ENCODE measurements at places on chromosomes 6 and 20. TPM values are rescaled to one million over a fixed set of nuclear protein-coding genes. Genes with fewer than 3 reads are reported as not detected.

DNA sequence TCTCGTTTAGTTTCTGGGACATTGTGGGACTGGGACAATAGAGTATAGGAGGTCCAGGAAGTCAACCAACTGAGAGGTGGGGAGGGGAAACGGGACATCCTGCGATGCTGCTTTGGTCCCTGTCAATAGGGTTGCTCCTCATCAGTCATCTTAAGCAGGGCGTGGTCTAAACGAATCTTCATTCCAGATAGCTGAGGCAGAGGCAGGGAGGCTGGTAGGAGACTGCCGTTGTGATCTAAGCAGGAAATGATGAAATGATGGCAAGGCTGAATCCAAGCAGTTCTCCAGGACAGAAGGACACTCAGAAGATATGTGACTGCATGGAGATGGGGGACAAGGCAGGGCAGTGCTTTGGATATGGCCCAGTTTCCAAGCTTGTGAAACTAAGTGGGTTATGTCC lies 953.4 kb downstream of the KIF16B start:
- H3K36me3 ChIP-seq = no peaks in the 10 kb centered on the region
- no peak overlapping the region for H3K27ac ChIP-seq
- H3K27me3 ChIP-seq = no peaks in the 10 kb centered on the region
- DNase-seq = no peak
- no peaks in the 10 kb centered on the region for H3K4me1 ChIP-seq
- H3K4me3 ChIP-seq = no peak overlapping the region

DNA sequence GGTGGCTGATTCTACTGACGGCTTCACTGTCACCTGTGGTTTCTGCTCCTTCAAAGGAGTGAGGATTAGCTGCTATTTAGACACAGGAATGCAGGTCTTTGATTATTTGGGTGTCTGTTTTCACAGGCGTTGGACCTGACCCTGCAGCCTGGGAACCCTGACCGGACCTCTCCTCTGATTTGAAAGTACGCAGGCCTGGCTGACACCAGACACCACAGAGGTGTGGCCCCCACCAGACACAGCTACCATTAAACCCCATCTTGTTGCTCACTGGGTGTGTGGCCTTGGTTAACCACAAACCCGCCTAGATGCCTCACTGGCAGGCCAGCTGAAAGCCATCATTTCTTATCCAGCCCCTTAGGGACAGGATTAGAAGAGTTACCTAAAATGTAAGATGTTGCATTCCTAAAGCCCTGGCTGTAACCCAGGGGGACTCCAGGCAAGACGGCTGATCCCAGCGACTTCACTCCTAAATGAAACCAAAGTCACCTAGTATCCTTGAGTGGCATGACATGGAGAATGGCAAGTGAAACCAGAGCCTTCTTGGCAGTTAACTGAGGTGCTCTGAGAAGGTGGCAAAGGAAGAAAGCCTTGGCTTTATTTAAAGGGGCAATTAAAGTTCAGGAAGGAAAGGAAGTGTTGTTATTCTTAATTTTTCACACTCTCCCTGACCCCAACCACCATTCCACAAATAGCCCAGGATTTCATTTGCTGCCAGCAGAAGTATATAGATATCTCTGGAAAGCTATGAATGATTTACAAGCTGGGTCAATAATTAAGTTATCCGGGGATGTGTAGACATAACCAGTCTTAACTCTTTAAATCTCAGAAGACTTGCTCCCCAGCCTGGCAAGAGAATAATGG lies 169.9 kb downstream of the QRSL1 start:
- no peak overlapping the region for H3K4me3 ChIP-seq
- H3K27ac ChIP-seq = no peak overlapping the region
- peaks cover 23% of the 10 kb centered on the region for H3K4me1 ChIP-seq
- no peaks in the 10 kb centered on the region for H3K27me3 ChIP-seq
- H3K36me3 ChIP-seq = no peaks in the 10 kb centered on the region
- DNase-seq = no peak

GRCh38 chr6:113662688-113663333 lies 194.3 kb upstream of the MARCKS start:
- H3K27ac ChIP-seq = no peak overlapping the region
- H3K4me1 ChIP-seq = no peaks in the 10 kb centered on the region
- H3K27me3 ChIP-seq = no peaks in the 10 kb centered on the region
- H3K4me3 ChIP-seq = no peak overlapping the region

GRCh38 chr6:45386501-45386900 lies 8.8 kb upstream of the SUPT3H start:
- H3K4me1 ChIP-seq = no peaks in the 10 kb centered on the region
- DNase-seq = no peak
- no peak overlapping the region for H3K27ac ChIP-seq
- no peaks in the 10 kb centered on the region for H3K27me3 ChIP-seq
- H3K4me3 ChIP-seq = no peak overlapping the region

GRCh38 chr6:90650041-90650940 lies 63.4 kb upstream of the MAP3K7 start:
- H3K36me3 ChIP-seq = no peaks in the 10 kb centered on the region
- no peak overlapping the region for H3K27ac ChIP-seq
- no peak overlapping the region for H3K4me3 ChIP-seq

DNA sequence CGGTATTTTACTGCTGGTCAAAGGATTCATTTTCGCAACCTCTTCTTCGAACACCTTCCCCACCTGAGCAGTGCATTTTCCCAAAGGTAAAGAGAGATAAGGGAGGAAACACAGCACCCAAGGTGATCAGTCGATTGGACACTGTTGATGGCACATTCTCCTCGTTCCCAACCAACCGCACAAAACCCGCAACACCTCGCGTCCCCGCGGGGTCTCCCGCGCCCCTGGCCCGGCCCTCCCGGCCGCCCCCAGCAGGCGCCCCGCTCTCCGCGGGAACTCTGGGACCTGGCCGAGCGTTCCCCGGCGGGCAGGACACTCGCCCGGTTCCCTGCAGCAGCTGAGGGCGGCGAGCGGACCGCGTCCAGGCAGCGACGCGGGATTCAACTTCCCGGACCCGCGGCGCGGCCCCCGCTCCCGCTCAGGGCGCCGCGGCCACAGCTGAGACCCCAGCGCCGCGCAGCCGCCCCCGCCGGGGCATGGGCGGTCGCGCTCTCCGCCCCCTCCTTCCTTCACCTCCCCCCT lies 506 bp downstream of the RGS17 start:
- no peak overlapping the region for H3K27ac ChIP-seq
- DNase-seq = peak; percentile 32

Gene DNAH8
- not detected for total RNA-seq

All from GM23338 (cell line).